CD4-positive, alpha-beta T cell treated with Interleukin-4 for 1 hour (primary cell): ENCODE measurements at places on chromosomes 2 and 18.

DNA sequence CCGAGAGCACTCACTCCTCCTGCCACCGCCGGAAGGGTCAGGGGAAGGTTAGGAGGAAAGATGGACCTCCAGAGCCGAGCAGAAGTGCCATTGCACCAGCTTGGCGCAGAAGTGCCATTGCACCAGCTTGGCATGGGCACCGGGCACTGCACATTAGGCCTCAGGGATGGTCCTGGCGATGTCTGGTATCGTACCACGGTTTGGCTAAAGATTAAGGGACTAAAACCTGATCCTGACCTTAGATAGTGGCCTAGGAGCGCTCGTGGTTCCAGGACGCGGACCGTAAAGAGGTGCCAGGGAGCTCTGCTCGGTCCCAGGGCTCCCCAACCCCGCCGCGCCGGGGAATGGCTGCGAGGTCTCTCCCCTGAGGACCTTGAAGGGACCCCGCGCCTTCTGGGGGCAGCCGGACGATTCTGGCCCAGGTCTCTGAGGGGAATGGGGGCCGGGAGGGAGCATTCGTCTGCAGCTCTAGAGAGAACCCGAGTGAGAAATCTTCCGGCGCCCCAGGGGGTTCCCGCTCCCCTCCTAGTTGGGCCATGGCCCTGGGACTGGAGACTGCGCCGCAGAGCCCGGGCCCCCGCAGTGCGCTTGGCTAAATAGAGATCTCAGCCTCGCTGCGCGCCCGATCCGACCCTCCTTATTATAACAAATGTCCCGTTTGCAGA, 1.8 kb downstream of the PAX8 start:
- DNase-seq: no peak

GRCh38 chr2:12842917-12843316, 126.2 kb downstream of the TRIB2 start:
- no peak for DNase-seq

- DNase-seq: no peak
Measured at GRCh38 chr2:41741951-41742595, 305.7 kb upstream of the PKDCC start.

DNA sequence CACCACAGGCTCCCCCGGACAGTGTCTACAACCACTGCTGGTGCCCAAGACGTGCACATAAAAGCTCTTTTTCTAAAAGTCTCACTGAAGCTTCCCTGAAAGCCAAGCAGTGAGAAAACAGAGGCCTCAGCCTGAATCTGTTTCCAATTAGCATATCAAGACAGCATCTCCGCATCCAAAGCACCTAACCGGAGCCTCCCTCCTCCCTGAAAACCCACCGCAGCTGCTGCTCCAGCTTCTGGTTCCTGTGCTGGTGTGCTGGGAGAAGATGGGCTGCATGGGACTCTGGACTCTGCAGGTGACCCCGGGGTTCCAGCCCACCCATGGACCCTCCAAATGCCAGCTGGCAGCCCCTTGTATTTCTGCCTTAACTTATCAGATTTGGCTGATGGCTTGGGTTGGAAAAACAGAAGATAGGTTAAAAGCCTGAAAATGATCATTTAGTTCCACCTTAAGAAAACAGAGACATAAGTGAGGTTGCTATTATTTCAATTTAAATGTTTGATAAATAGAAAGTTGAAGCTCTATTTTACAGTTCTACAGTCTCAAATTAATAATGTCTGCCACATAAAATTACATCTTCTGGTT, 103.3 kb downstream of the TMEM18 start:
- no peak for DNase-seq

GRCh38 chr18:56036741-56037140, 448.7 kb upstream of the TCF4 start:
- no peak for DNase-seq

- DNase-seq: no peak
Measured at GRCh38 chr2:53067056-53067455, 700.5 kb upstream of the CHAC2 start.
